Uterine smooth muscle cell (primary cell): ENCODE measurements at places on chromosomes 1 and 21. TPM values are rescaled to one million over a fixed set of nuclear protein-coding genes. Genes with fewer than 3 reads are reported as not detected.

FRRS1 gene
- total RNA-seq, result 40.3 and 54.1 TPM in 2 replicates

C1orf53 gene
- total RNA-seq, result 3.8 and 4.6 TPM in 2 replicates

ZNF362 gene
- total RNA-seq, result 1.7 and 2.0 TPM in 2 replicates

IL24 gene
- 2.9 and 3.1 TPM in 2 replicates for total RNA-seq

LCE1F gene
- total RNA-seq, result 0.62 TPM in 1 of 2 replicates, not detected in the other

MYBPHL gene
- not detected in 2 replicates for total RNA-seq

ADAM30 gene
- not detected in 2 replicates for total RNA-seq

KHDC4 gene
- total RNA-seq, result 35.7 and 36.5 TPM in 2 replicates

CD52 gene
- total RNA-seq, result not detected in 2 replicates

ZNF683 gene
- not detected in 2 replicates for total RNA-seq
